Karpas-422 (cell line): ENCODE measurements at places on chromosomes 16 and 17. TPM values are rescaled to one million over a fixed set of nuclear protein-coding genes. Genes with fewer than 3 reads are reported as not detected.

The KCNH4 gene
- total RNA-seq, result 0.04 TPM in 1 of 2 replicates, not detected in the other

The NFATC2IP gene
- 58.2 and 64.0 TPM in 2 replicates for total RNA-seq

The MT1E gene
- total RNA-seq, result not detected in 2 replicates

The TBC1D3C gene
- not detected in 2 replicates for total RNA-seq

The CEMP1 gene
- 0.43 TPM in 1 of 2 replicates, not detected in the other for total RNA-seq

The NPIPB5 gene
- total RNA-seq, result 109 and 207 TPM in 2 replicates

The MARVELD3 gene
- total RNA-seq, result not detected in 2 replicates

The EPN3 gene
- not detected in 2 replicates for total RNA-seq

The TAT gene
- total RNA-seq, result not detected in 2 replicates

The SCGB1C2 gene
- total RNA-seq, result not detected in 2 replicates

The OSGIN1 gene
- not detected in 2 replicates for total RNA-seq

The KRT39 gene
- total RNA-seq, result not detected in 2 replicates

The RBFOX1 gene
- 1.3 TPM in 1 of 2 replicates, not detected in the other for total RNA-seq

The CD68 gene
- 3.8 and 6.0 TPM in 2 replicates for total RNA-seq

The CANT1 gene
- total RNA-seq, result 22.7 and 27.6 TPM in 2 replicates

The TBC1D3I gene
- not detected in 2 replicates for total RNA-seq

The CCL4 gene
- 6.9 and 7.6 TPM in 2 replicates for total RNA-seq

The TMEM238L gene
- total RNA-seq, result not detected in 2 replicates

The LRRC37A gene
- 1.7 and 4.0 TPM in 2 replicates for total RNA-seq

The ADORA2B gene
- not detected in 2 replicates for total RNA-seq

The FAM171A2 gene
- total RNA-seq, result 0.40 and 1.2 TPM in 2 replicates

The ENPP7 gene
- 0.07 TPM in 1 of 2 replicates, not detected in the other for total RNA-seq

The KRTAP9-8 gene
- total RNA-seq, result not detected in 2 replicates

The TLCD3B gene
- 1.0 TPM in 1 of 2 replicates, not detected in the other for total RNA-seq

The ARL6IP1 gene
- total RNA-seq, result 120 and 287 TPM in 2 replicates
